ENCODE measurements at places on chromosomes 1 and 21.
A peak's percentile ranks its signal among the peaks of the same experiment; 100 is the strongest.

DNA sequence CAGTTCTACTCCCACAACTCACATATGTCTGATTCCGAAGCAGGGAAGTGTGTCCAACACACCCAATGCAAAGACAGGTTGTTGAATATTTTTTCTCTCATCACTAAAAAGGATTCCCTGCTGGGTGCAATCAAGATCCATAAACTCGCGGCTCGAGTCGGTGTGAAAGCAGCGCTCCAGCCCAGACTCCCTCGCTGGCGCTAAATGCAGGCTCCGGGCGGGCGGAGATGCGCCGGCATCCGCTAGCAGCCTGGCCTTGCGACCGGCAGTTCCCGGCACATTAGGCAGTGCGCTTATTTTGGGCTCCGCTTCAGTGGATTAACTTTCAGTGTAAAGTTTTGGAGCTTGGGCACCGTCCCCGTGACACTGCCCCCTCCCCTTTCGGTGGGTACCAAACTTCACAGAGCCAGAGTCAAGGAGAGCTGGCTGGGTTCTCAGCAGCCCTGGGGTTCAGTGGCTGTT, 87.7 kb upstream of the POU3F1 start:
- peak; percentile 56 for DNase-seq

DNA sequence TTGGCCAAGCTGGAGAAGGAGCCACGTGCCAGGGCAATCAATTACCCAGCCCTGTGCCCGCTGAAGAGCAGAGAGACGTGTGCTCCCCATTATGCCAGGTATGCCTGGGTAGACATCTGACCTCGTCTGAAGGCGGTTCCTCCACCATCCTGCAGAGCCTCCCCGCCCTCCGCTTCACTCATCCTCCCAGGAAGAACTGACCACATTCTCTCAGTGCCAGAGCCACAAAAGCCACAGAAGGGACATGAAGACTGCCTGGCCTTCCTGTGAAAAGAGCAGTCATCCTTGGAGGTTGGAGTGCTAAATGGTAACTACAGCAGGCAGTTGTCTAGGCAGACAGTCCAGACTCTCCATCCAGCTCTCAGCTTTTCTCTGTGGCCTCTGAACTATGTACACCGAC, 12.0 kb downstream of the SYT2 start:
- no peak for DNase-seq

DNA sequence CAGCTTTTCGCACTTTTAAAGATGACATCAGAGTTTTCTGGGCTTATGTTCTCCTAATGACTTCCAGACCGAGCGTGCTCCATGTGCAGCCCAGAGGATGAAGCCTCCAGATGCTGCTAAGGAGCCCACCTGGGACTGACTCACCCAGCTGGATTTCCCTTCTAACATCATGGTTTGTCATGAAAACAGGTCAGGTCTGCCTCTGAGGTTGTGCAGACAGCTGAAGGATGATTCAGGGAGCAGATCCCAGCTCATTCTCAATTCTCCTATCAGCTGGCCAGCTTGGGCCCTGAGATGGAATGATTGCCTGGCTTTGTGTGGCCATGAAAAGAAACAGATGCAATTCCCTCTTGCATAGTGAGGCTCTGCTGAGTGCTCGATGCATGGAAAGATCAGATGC, 123.9 kb upstream of the DUSP10 start:
- no peak for DNase-seq

DNA sequence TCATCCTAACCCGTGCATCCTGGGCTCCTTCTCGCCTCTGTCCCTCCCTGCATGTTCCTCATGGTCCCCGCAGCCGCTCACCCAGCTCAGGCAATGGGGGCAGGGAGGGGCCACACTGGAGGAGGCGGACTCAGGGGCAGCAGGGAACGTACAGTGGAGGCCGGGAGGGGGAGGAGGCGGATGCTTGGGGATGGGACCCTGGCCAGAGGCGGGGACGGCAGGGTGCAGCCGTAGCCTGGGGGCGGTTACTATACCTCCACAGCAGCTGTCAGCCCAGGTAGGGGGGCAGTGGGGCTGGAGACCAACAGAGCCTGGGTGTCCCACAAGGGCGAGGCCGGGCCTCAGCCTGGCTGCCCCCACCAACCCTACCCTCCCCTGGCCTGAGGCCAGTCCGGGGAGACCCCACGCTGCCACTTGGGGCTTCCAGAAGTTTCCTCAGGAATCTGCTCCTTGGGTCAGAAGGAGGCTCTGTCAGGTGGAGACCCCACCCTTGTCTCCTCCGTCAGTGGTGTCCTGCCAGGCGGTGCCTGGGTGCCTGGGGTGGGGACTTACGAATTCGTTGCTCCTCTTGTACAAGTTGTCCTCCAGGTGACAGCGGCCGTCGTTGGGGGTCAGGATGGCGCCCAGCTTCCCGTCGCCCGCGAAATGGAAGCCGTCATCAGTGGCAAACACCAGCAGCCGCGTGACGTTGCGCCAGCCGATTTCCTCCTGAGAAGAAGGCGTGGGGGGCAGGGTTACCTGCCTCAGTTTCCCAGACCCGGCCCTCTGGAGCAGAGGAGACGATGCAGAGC, 20.7 kb downstream of the ITGB2 start:
- DNase-seq = no peak

- DNase-seq = no peak
Observed at GRCh38 chr1:169860750-169861149, 32.9 kb downstream of the SCYL3 start.

- no peak for DNase-seq
Observed at GRCh38 chr1:185654199-185654951, 79.8 kb upstream of the HMCN1 start.

- DNase-seq = no peak
Observed at GRCh38 chr1:193222056-193222615, 35.7 kb upstream of the B3GALT2 start.

DNA sequence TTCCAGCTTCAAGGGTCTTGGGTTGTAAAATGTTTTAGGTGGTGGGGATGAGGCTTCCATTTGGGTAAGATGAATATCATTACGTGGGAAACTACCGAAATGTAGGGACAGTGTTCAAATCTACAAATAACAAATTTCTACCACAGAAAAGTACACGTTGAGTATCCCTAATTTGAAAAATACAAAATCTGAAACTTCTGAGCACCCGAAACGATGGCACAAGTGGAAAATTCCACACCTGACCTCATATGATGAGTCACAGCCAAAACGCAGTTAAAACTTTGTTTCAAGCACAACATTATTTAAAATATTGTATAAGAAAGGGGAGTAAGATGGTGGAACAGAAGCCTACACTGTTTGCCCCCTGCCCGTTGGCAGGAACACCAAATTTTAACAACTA, 8.8 kb upstream of the HENMT1 start:
- DNase-seq = no peak

DNA sequence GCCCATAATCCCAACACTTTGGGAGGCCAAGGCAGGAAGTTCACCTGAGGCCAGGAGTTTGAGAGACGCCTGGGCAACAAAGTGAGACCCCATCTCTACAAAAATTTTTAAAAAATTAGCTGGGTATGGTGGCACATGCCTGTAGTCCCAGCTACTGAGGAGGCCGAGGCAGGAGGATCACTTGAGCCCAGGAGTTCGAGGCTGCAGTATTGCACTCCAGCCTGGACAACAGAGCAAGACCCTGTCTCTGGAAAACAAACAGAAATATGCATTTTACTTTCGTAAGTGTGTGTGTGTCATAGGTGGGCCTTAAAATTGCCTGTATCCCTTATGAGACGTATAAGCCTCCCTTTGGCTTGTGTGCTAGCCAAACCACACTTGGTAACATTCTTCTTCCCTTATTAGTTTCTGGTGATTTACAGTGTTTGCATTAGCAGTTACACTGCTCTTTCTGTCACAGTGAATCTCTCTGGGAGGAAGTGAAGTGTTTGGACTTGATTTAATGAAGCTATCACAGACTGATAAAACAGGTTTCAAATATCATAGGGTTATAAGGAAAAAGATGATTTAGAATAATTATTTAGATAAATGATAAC, 48.9 kb upstream of the KIF26B start:
- no peak for DNase-seq

All from Ammon's horn (tissue), 1 donor.